ENCODE measurements at places on chromosomes 16 and 17. TPM values are rescaled to one million over a fixed set of nuclear protein-coding genes. Genes with fewer than 3 reads are reported as not detected.

Gene NPTX1
- total RNA-seq = 0.49 TPM

Gene KRT40
- total RNA-seq = not detected

Gene SYNRG
- 18.6 TPM for total RNA-seq

Gene TEDC2
- total RNA-seq = 39.9 TPM

Gene SOX15
- 0.98 TPM for total RNA-seq

Gene ATP2A3
- 1.3 TPM for total RNA-seq

Gene RDM1
- total RNA-seq = 0.25 TPM

Gene PPP4C
- total RNA-seq = 111 TPM

Gene GPRC5B
- 19.8 TPM for total RNA-seq

Gene ENPP7
- not detected for total RNA-seq

Gene CNGB1
- total RNA-seq = not detected

Measured in mesangial cell (primary cell).